ENCODE measurements at places on chromosomes 3 and 15. TPM values are rescaled to one million over a fixed set of nuclear protein-coding genes. Genes with fewer than 3 reads are reported as not detected.

DNA sequence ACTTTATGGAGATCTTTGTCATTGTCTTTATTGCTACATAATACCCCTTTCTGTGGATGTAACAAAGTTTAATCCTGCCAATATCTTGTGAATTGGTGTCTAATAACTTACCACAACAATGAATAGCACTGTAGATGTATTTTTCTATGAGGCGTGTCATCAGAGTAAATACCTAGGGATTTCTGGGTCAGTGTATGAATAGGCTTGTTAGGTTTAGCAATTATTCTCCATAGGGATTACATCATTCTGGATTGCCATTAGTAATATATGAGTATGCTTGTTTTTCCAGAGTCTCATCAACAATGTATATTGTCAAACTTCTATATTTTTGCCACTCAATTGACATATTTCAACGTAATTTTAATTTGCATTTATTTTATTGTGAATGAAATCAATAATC is 67.9 kb downstream of the UNC13C start:
- no peak for DNase-seq
- no peaks in the 10 kb centered on the region for H3K27me3 ChIP-seq
- no peak overlapping the region for H3K27ac ChIP-seq

DNA sequence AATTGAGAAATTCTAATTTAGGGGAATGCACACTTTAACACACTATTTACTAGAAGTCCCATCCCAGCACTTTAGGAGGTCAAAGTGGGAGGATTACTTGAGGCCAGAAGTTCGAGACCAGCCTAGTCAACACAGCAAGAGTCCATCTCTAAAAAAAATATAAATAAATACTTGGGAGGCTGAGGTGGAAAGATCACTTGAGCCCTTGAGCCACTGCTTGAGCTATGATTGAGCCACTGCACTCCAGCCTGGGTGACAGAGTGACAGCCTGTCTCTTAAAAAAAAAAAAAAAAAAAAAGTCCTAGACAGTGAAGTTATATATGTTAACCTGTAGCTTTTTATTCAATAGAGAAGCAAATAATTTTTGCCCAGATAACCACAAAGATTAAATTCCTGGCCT is 69.2 kb downstream of the DLG1 start:
- no peaks in the 10 kb centered on the region for H3K4me1 ChIP-seq
- no peak overlapping the region for H3K27ac ChIP-seq
- no peak for DNase-seq
- no peaks in the 10 kb centered on the region for H3K27me3 ChIP-seq

The MESP2 gene
- total RNA-seq = not detected

DNA sequence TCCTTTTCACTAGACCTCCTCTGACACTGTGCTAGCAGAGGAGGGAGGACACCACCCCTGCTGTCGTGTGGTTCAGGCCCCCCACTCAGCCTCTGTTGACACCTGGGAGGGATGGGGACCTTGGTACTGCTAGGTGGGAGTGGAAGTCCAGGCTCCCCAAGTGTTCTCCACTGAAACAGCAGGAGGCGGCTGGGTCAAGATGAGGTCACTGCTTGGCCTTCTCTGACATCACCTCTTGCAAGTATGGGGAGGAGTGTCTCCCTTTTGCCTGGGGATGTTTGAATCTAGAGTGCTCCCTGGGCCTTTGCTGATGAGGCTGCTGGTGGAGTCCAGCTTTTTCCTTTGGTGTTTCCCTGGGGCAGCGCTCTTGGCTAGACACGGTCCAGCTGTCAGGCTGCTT is 101.5 kb downstream of the CHRNA7 start:
- no peaks in the 10 kb centered on the region for H3K27me3 ChIP-seq
- no peak overlapping the region for H3K27ac ChIP-seq
- no peak for DNase-seq
- H3K36me3 ChIP-seq = no peaks in the 10 kb centered on the region
- H3K4me3 ChIP-seq = no peak overlapping the region

The ENTPD3 gene
- 1.4 TPM for total RNA-seq

- no peaks in the 10 kb centered on the region for H3K27me3 ChIP-seq
- H3K27ac ChIP-seq = no peak overlapping the region
- no peaks in the 10 kb centered on the region for H3K4me1 ChIP-seq
- H3K4me3 ChIP-seq = no peak overlapping the region
- peaks cover 3% of the 10 kb centered on the region for H3K36me3 ChIP-seq
- no peak for DNase-seq
Observed at GRCh38 chr3:17469520-17469919, 272.9 kb downstream of the TBC1D5 start.

DNA sequence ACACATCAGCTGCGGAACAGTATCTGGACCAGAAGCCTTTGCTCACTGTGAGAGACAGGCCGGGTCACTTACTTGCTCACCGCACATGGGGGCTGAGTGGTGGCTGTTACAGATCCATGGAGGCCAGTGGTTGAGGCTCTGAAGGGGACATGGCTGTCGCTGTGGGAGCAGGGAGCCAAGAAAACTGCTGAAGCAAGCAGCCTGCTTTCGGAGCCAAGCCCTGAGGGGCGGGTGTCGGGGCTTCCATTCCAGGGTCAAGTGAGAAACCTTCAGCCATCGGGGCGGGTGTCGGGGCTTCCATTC is 42.3 kb upstream of the ADAMTS17 start:
- H3K27ac ChIP-seq = no peak overlapping the region
- H3K4me1 ChIP-seq = no peaks in the 10 kb centered on the region
- no peak overlapping the region for H3K4me3 ChIP-seq
- no peaks in the 10 kb centered on the region for H3K27me3 ChIP-seq

DNA sequence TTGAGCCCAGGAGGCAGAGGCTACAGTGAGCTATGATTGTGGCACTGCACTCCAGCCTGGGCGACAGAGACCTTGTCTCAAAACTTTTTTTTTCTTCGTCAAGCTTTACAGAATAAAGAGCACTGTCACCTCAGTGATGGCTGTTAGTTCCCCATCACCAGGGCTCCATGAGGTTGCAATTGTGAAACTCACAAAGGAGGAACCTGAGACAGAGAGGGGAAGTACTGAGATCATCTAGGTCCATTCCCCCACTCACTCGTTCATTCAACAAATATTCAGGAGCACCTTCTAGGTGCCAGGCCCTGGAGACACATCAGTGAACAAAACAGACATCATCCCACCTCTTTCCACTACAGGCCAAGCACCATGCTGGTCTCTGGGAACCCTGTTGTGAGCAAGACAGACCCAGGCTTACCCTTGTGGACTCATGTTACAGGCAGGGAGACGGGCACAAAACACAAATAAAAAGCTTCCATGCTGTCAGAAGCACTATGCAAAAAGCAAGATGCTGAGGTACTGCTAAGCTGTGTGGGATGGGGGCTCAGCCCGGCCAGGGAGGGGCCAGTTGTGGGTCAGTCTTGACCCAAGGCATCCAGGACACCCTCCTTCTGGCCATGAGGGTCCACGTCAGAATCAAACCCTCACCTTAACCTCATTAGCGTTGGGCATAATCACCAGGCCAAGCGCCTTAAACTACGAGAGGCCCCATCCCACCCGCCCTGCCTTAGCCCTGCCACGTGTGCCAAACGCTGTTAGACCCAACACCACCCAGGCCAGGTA is 2.1 kb upstream of the RHO start:
- no peaks in the 10 kb centered on the region for H3K4me1 ChIP-seq
- no peak for DNase-seq
- H3K4me3 ChIP-seq = no peak overlapping the region
- no peaks in the 10 kb centered on the region for H3K36me3 ChIP-seq
- no peak overlapping the region for H3K27ac ChIP-seq

- no peaks in the 10 kb centered on the region for H3K36me3 ChIP-seq
- peak overlapping the region; percentile 99 for H3K27ac ChIP-seq
- H3K4me1 ChIP-seq = no peaks in the 10 kb centered on the region
- H3K27me3 ChIP-seq = no peaks in the 10 kb centered on the region
- H3K4me3 ChIP-seq = peak overlapping the region; percentile 73
Observed at GRCh38 chr15:92904722-92905571, 4.8 kb downstream of the CHD2 start.
